ENCODE measurements at places on chromosomes 4 and X.
A peak's percentile ranks its signal among the peaks of the same experiment; 100 is the strongest.

DNA sequence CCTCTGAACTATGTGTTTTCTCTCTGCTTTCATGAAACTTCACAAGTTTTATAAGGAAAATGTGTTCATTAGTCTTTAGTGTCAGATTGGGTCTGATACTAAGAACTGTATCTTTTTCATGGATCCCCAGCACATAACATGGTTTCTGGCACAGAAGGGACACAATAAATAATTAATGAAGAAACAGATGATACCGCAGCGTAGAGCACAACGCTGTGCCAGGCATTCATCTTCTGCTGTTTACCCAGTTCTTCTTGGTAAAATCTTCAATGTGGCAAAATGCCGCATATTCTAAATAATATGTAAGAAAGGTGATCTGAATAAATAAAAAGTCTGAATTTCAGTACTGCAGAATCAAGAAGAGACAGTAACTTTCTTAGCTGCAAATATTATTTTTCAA lies 12.3 kb downstream of the SCARB2 start:
- DNase-seq = no peak

GRCh38 chr4:184100297-184100885 lies 117.3 kb downstream of the ENPP6 start:
- no peak for DNase-seq

DNA sequence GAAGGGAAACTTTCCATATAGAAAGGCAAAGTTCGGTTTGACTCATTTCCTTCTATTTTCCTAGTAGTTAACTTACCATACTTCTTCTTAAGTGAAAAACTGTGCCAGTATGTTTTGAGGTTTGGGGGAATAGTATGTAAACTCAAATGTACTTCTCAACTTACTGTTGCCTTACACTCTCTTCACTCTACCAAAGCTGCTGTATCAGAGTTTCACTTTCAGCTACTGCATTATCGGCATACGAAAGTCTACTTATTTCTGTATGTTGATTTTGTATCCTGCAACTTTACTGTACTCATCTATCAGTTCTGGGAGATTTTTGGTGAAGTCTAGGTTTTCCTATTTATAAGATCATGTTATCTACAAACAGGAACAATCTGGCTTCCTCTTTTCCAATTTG lies 932.7 kb downstream of the FAT4 start:
- DNase-seq = no peak

DNA sequence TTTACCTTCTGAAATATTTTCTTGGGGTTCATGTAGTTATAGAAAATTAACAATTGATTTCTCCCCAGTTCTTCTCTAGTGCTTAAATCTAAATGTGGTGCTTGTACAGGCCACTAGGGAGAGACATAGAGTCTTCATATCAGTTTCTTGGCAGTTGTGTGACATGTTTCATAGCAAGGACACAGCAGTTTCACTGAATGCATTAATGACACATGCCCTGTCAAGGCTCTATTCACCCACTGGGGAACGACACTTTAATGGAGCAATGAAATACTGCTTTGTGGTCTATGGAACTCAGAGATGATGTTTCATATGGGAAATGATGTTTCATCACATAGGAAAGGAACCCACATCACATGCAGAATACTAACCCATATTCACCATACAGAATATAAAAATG lies 2.8 kb downstream of the VEGFC start:
- peak; percentile 11 for DNase-seq

GRCh38 chr4:157961229-157961990 lies 211.4 kb downstream of the GASK1B start:
- peak; percentile 31 for DNase-seq

- no peak for DNase-seq
Observed at GRCh38 chrX:16526003-16526402, 124.0 kb upstream of the S100G start.

DNA sequence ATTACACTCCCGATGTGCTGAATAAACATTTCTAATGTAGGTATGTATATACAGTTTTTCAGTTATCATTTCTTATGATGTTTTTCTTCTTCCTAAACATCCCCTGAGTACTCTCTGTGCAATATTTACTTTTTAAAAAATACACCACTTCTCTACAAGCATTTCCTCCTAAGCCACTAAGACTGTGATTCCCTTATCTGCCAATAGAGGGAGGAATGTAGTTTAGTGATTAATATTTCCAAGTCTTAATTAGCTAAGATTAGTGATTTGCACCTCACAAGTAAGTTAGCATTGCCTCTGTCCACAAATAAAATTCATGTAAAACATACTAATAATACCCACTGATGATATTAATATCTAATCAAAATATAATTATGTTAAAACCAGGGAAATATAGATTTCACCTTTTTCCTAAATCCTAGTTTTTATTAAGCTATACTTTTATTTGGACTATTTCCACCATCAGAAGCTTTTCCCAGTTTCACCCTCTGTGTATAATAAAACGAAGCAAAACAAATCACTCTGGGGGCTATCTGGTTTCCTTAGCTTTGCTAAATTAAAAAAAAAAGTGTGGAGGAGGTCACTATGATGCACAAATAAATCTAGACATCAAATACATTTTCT lies 909.1 kb downstream of the FAT4 start:
- DNase-seq = no peak

GRCh38 chr4:131091896-131092295 lies 1995.9 kb downstream of the C4orf33 start:
- no peak for DNase-seq

- DNase-seq = no peak
Observed at GRCh38 chr4:146207410-146207809, 6.9 kb upstream of the REELD1 start.

- no peak for DNase-seq
Observed at GRCh38 chr4:141919649-141920048, 283.3 kb downstream of the IL15 start.

DNA sequence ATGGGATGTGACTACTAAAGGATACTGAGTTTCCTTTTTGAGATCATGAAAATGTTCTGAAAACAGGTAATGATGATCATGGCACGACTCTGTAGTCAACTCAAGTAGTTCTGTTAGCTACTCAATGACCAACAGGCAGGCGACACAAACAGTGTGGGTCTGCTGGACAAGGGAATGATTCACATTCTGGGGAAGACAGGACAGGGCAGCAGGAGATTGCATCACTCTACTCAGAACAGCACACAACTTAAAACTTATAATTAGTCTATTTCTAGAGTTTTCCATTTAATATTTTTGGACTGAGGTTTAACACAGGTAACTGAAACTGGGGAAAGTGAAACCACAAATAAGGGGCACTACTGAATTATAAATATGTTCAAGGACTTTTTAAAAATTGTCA lies 365.2 kb downstream of the PRDM5 start:
- no peak for DNase-seq

GRCh38 chr4:137266511-137266910 lies 265.8 kb downstream of the PCDH18 start:
- no peak for DNase-seq

- peak; percentile 25 for DNase-seq
Observed at GRCh38 chr4:98148856-98149255, 5.6 kb upstream of the STPG2 start.

- no peak for DNase-seq
Observed at GRCh38 chrX:17440258-17440657, 65.3 kb downstream of the NHS start.

- DNase-seq = peak; percentile 50
Observed at GRCh38 chr4:31366041-31366440, 645.9 kb downstream of the PCDH7 start.

DNA sequence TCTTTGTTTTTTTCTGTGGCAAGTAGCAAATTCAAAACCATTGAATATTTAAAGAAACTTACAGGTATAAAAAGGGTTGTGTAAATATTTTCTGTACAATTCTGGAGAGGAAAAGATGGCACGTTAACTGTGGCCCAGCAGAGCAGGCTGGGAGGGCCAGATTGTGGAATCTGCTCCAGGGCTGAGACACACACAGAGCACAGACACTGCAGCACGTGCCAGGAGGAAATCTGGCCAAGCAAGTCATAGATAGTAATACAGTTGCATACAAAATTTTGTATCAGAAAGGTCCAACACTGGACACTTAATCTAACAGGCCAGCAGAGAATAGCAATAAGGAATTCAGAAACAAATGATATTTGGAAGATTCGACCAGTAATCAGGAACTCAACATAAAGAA lies 763.7 kb downstream of the PDHA2 start:
- no peak for DNase-seq

DNA sequence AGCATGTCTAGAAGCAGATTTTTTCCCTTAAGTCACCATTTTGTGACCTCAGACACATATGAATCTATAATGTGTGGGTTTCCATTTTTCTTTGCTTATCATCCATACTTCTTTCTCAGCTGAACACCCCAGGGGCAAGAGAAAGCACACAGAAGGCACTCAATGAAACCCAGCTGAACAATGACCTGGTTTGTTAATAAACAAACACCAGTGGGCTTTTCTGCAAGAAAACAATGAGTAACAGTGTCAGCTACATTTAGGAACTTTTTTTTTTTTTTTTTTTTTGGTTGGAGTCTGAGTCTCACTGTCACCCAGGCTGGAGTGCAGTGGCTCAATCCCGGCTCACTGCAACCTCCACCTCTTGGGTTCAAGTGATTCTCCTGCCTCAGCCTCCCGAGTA lies 40.7 kb upstream of the KLF3 start:
- DNase-seq = no peak

GRCh38 chrX:32397562-32398216 lies 813.7 kb downstream of the DMD start:
- no peak for DNase-seq

DNA sequence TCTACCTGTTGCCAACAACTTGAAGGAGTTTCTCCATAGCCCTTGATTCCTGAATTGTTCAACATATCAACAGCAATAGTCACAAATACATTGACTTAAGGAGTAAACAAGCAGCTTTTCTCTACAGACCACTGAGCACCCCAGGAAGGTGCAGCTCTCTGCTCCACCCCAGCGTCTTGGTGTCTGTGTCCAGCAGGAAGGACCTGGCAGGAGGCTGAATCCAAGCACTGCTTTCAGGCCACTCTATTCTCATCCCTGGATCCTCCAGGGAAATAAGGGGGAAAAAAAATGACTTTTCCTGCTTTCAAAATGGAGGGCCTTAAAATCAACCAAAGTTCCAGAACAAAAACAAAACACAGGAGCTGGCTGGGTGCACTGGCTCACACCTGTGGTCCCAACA lies 160.3 kb upstream of the MAB21L2 start:
- no peak for DNase-seq

DNA sequence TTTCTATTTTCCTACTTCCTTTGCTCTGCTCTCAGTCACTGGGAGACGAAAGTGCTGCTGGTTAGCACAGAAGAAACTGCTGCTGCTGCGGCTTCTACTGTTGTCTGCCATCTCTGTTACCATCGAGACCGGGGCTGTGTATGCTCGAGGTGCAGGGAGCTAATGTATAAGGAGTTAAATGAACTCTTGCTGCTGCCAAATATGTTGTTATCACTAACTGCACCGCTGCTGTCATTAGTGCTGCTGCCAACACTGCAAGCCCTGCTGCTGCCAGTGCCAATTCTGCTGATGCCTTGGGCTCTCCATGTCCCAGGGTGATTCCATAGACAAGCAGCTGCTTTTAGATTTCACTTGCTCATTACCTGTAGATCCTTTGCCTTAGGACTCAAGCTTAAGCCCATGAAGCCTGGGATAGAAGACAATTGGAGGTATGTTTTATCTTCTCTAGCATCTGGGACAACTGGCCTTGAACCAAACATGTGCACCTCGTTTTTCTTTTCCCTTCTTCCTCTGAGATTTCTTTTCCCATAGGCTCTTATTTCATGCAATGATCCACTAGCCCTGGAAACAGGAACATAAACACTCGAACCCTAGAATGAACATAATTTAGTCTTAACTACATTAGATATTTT lies 107.8 kb downstream of the CCSER1 start:
- no peak for DNase-seq

DNA sequence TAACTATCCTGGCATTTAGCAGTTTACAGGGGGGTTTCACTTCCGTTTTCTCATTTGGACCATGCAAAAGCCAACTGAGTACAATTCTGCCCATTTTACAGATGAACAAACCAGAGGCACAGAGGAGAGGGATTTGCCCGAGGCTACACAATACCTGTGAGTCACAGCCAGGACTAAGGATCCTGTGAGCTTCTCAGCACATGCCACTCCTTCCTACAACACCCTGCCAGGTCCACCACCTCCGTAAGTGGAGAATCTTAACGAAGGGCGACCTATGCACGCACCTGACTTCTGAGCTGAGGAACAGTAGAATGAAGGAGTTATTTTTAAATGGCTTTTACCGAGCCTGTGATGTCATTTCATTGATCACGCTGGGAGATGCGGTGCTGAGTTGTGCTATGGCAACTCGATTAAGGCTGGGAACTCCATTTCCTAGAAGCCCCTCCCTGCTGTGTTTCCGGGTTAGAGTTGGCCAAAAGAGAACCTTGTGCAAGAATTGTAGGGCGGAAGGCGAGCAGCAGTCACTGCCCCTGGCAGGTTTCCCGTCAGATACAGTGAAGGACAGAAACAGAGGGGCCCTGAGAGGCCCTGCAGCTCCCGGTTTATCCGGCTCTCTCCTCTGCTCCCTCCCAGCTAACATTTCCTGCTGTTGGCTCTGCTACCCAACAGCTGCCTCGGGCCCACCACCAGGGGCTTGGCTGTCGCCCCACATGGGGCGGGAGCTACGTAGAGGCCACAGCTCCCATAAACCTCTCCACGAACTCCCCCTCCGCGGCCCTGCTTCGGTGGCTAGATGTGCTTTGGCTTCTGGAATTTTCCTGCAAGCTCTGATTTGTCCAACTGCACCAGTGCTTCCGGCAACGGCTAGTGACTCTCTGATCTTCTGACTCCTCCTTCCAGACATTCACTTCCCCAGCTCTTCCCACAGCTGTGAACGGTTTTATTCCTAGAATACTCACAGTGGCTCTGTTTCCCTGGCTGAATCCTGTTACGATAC lies 75.1 kb upstream of the USP9X start:
- DNase-seq = peak; percentile 77

GRCh38 chrX:71622576-71623450 lies 4.5 kb upstream of the CXCR3 start:
- peak; percentile 75 for DNase-seq

DNA sequence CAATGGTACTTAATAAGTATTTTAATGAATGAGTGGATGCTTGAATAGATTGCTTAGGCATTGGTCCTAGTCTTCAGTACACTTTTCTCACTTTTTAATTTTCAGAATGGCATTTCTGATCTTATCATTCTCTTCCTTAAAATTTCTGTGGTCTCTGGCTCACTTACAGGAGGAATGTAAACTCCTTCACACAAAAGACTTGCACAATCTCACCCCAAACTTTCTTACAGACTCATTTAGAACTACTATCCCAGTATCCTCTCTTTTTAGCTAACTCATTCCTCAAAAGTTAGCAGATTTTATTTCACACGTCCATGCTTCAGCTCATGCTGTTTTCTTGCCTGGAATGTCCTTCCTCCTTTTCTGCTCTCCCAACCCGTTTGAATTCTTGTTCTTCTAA lies 350.1 kb downstream of the GRXCR1 start:
- peak; percentile 86 for DNase-seq

- no peak for DNase-seq
Observed at GRCh38 chrX:26581091-26581490, 365.1 kb downstream of the MAGEB5 start.

GRCh38 chr4:152929888-152930287 lies 6.2 kb upstream of the FHDC1 start:
- DNase-seq = no peak

All from NCI-H226 (cell line).